H9 (cell line): ENCODE measurements at places on chromosomes 7 and 10. TPM values are rescaled to one million over a fixed set of nuclear protein-coding genes. Genes with fewer than 3 reads are reported as not detected.

CDH23 gene
- 1.1 and 2.1 TPM in 2 replicates for total RNA-seq

TDRD1 gene
- total RNA-seq, result 0.15 TPM in 1 of 2 replicates, not detected in the other

HMX3 gene
- 0.20 TPM in 1 of 2 replicates, not detected in the other for total RNA-seq

RET gene
- 11.2 and 12.2 TPM in 2 replicates for total RNA-seq

SLC26A3 gene
- total RNA-seq, result not detected in 2 replicates

C10orf62 gene
- 0.31 TPM in 1 of 2 replicates, not detected in the other for total RNA-seq

ZNF479 gene
- not detected in 2 replicates for total RNA-seq

PRKAR2B gene
- total RNA-seq, result 15.2 and 16.6 TPM in 2 replicates

HSPA14 gene
- total RNA-seq, result 38.5 and 41.0 TPM in 2 replicates

SPDYE9 gene
- not detected in 2 replicates for total RNA-seq

H2BK1 gene
- 0.97 TPM in 1 of 2 replicates, not detected in the other for total RNA-seq

BEND7 gene
- 11.6 and 17.7 TPM in 2 replicates for total RNA-seq

GPR146 gene
- total RNA-seq, result 1.4 and 1.6 TPM in 2 replicates

GRCh38 chr7:120833546-120833945, 24.4 kb downstream of the TSPAN12 start:
- H3K4me1 ChIP-seq, result peaks cover 7% of the 10 kb centered on the region
- peaks cover 23% of the 10 kb centered on the region for H3K36me3 ChIP-seq
- no peak overlapping the region for H3K27ac ChIP-seq
- no peaks in the 10 kb centered on the region for H3K27me3 ChIP-seq
- H3K4me3 ChIP-seq, result peak overlapping the region; percentile 55; the same call in 2 of the 3 replicates

- peak; percentile 20 for DNase-seq
- H3K4me3 ChIP-seq, result no peak overlapping the region
- H3K27ac ChIP-seq, result no peak overlapping the region
- no peaks in the 10 kb centered on the region; the same call in 1 of the 2 replicates for H3K4me1 ChIP-seq
- no peaks in the 10 kb centered on the region for H3K27me3 ChIP-seq
These were observed 43.1 kb downstream of the AMZ1 start for GRCh38 chr7:2730846-2731770.

DNA sequence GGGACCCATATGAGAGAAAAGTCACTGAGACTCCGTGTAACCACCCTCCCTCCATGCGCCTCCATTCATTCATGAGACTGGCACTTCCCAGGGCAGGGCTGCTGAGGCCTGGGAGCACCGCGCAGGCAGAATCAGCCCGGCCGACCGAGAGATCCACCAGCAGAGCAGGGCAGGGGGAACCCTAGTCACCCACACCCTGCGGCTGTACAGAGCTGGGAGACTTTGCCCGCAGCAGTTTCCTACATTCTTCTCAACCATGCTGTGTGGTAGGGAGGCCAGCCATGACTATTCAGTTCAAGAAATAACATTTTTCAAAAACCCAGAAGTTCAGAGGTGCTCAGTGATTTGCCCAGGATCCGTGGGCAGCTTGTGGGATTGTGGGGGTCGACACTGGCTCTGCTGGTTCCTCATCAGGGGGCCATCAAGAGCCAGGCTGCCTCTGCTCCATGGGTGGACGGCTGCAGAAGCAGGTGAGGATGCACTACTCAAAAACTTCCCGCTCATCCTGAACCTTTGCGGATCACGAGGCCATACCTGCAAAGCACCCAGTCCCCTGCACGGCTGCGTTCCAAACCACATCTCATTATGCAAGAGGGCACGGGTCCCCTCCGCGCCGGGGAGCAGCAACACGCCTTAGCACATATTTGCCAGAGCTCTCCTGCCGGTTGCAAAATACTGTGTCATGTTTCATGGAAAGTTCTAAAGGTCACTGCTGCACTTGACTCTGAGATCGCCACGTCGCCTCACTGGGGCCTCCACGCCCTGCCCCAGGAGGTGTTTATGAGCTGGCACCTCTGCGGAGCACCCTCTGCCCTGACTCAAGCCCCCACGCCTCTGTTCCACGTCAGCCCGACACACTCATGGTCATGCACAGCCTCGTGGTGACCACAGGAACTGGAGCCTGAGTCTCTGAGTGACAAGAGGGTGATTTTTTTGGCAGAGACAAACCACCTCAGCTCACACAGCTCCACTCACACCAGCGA, 132.0 kb downstream of the PRKAG2 start:
- no peak for DNase-seq
- H3K27me3 ChIP-seq, result no peaks in the 10 kb centered on the region
- no peaks in the 10 kb centered on the region for H3K36me3 ChIP-seq
- no peak overlapping the region for H3K27ac ChIP-seq
- no peak overlapping the region for H3K4me3 ChIP-seq
- peaks cover 2% of the 10 kb centered on the region; the same call in 1 of the 2 replicates for H3K4me1 ChIP-seq

GRCh38 chr10:68099736-68100135, 9.6 kb upstream of the MYPN start:
- H3K36me3 ChIP-seq, result no peaks in the 10 kb centered on the region
- DNase-seq, result no peak
- H3K27me3 ChIP-seq, result no peaks in the 10 kb centered on the region
- H3K4me1 ChIP-seq, result no peaks in the 10 kb centered on the region; the same call in 1 of the 2 replicates
- H3K4me3 ChIP-seq, result no peak overlapping the region

DNA sequence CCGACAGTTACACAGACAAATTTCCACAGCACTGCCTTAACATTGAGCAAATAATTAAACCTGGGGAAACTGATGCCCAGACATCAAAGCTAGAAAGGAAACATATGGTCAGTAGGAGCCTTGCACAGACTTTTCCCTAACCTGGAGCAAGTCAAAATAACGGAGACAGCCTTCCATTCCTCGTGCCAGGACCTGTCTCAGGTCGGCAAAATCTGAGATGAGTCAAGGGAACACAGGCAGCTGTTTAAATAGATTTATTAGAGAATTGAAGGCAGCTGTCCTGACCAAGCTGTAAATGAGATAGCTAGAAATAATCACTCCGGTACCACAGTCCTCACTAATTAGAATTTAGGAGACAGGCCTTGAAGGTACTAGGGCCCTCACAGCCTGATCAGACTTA, 81.2 kb downstream of the RAMP3 start:
- no peaks in the 10 kb centered on the region for H3K36me3 ChIP-seq
- no peak for DNase-seq

DNA sequence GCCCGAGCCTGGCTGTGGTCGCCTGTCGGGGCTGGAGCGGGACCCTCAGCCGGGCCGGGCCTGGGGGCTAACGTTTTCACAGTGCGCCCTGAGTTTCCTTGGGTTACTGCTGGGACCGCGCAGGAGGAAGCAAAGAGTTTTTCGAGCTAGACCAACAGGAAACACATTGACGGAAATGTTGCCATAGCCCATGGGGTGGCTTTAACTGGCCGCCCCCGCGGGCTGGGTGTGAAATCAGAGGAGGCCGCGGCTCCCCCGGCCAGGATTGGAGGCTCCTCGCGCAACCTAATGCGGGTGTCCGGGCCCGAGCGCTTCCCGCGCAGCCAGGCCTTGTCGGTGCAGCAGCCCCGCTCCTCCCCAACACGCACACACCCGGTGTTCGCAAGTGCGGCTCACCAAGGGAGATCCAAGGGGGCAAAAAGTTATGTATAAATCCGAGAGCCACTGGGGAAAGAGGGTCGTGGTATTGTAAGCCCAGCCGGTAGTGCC, 1.9 kb downstream of the HHEX start:
- H3K4me3 ChIP-seq, result peak overlapping the region; percentile 77
- peak; percentile 60 for DNase-seq
- H3K27me3 ChIP-seq, result peaks cover 56% of the 10 kb centered on the region
- H3K27ac ChIP-seq, result no peak overlapping the region

- H3K27me3 ChIP-seq, result no peaks in the 10 kb centered on the region
- H3K4me1 ChIP-seq, result no peaks in the 10 kb centered on the region
- H3K27ac ChIP-seq, result no peak overlapping the region
- peaks cover 14% of the 10 kb centered on the region for H3K36me3 ChIP-seq
These were observed 8.4 kb upstream of the SCART1 start for GRCh38 chr10:133445268-133445732.

DNA sequence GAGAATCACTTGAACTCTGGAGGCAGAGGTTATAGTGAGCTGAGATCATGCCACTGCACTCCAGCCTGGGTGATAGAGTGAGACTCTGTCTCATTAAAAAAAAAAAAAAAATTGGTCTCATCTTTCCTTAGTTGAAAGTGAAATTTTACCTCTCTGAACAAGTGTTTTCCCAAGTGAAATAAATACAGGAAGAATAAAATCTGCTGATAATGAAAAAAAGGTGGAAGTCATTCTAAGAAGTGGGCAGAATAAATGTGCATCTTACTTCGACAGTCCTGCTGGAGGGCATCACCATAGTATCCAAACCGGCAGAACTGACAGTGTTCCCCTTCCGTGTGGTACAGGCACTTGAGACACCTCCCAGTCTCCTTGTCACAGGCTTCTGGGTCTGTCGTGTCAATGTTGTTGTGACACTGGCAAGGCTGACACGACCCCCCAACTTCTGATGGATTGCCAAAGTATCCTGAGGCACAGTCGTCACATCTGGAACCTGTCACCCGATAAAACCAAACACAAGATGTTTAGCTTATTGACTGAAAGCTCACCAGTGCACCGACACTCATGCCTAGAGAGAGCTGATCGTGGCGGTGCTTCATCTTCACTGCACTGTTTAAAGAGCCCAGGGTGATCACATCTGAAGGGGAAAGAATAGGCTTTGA, 49.6 kb downstream of the LAMB1 start:
- no peak overlapping the region for H3K4me3 ChIP-seq
- H3K36me3 ChIP-seq, result peaks cover 75% of the 10 kb centered on the region
- H3K27ac ChIP-seq, result no peak overlapping the region
- peaks cover 18% of the 10 kb centered on the region for H3K4me1 ChIP-seq
- DNase-seq, result no peak

GRCh38 chr10:133361227-133361626, 3.4 kb upstream of the FUOM start:
- no peaks in the 10 kb centered on the region; the same call in 1 of the 2 replicates for H3K27me3 ChIP-seq
- no peak for DNase-seq
- no peaks in the 10 kb centered on the region for H3K4me1 ChIP-seq

GRCh38 chr7:20197837-20198236, 19.3 kb downstream of the MACC1 start:
- H3K27ac ChIP-seq, result no peak overlapping the region
- H3K4me1 ChIP-seq, result peaks cover 4% of the 10 kb centered on the region; the same call in 1 of the 2 replicates
- peaks cover 5% of the 10 kb centered on the region; the same call in 1 of the 2 replicates for H3K36me3 ChIP-seq

DNA sequence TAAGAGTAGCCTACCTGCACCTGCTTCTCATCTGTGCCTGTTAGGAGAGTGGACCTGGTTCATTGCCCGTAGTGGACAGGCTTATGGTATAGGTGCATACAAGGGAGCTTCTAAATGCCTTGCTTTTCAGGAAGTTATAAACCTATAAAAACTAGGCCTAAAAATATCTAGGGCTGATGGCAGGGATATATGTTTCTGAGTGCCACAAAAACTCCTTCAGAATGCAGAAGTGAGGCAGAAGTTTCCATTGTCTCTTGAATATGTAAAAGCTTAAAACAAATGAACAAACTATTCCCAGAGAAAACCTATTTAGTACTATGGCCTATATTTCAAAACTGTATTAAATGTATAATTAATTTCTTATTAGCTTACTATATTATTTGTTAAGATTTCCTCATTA, 91.8 kb downstream of the RNLS start:
- H3K27ac ChIP-seq, result no peak overlapping the region
- no peaks in the 10 kb centered on the region for H3K36me3 ChIP-seq
- H3K27me3 ChIP-seq, result no peaks in the 10 kb centered on the region

DNA sequence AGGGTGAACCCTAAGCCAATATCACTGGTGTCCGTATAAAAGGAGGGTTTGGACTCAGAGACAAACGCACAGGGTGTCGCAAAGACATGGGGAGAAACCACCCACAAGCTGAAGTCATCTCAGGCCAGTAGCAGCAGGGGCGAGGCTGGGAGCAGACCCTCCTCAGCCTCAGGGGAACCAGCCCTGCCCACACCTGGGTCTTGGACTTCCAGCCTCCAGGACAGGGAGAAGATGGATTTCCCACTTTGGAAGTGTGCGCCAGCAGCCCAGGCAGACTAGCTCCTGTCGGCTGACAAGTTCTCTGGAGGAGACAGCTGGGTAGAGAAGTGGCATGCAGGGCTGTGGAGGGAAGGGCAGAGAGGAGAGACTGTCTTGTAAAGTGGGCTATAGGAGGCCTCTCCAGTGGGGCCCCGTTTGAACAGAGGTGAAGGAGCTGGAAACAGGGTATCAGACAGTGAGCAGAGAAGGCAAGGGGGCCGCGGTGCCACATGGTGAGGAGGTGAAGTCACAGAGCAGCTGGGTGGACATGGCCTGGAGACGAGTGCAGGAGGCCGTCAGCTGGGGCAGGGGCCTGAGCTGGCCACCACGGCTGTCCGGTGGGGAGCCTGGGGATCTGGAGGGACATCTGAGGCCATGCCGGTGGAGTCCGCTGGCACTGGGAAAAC, 475.6 kb downstream of the PTPRN2 start:
- no peak overlapping the region for H3K4me3 ChIP-seq
- no peak for DNase-seq
- H3K36me3 ChIP-seq, result peaks cover 7% of the 10 kb centered on the region
- H3K27ac ChIP-seq, result no peak overlapping the region

GRCh38 chr7:142337054-142338001, 79.5 kb upstream of the PRSS58 start:
- no peaks in the 10 kb centered on the region for H3K36me3 ChIP-seq
- no peaks in the 10 kb centered on the region; the same call in 1 of the 2 replicates for H3K4me1 ChIP-seq

DNA sequence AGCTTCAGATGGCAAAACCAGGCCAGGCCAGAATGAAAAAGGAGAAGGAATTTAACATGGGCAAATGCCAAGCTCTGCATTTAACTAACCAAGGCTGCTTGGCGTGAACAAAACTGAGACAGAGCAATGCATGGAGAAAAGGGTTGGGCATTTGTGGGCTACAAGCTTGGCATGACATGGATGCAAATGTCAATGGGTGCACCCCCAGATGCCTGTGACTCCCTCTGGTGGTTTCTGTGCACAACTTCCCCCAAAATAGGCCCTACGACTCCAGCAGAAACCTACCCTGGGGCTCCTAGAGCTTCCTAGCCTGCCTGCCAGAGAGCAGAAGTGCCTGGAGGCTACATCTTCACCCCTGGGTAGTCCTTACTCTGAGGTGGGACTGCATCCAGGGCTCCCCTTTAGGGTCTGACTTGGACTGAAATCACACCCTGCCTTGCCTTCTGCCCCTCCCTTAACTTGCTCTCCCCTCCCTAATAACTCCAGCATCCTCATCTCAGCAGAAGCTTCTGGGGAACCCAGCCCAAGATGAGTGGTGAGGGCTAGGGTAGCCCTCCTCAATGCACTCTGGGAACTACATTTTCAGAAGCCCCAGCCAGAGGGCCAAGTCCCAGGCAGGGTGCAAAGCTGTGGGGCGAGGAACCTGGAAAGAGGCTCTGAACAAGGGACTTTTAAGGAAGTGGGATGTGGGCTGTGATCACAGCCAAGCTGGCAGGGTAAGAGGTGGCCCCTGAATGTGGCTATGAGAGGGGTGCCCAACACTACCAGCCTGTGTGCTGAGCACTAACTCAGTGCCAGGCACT, 11.3 kb downstream of the GPRIN2 start:
- no peaks in the 10 kb centered on the region for H3K36me3 ChIP-seq
- no peak overlapping the region for H3K27ac ChIP-seq
- peaks cover 8% of the 10 kb centered on the region; the same call in 1 of the 2 replicates for H3K4me1 ChIP-seq
- H3K4me3 ChIP-seq, result no peak overlapping the region
- peak; percentile 67 for DNase-seq

GRCh38 chr10:100153239-100153825, 32.5 kb downstream of the ERLIN1 start:
- H3K36me3 ChIP-seq, result peaks cover 8% of the 10 kb centered on the region; the same call in 2 of the 3 replicates
- peaks cover 3% of the 10 kb centered on the region; the same call in 1 of the 2 replicates for H3K4me1 ChIP-seq
- no peak overlapping the region for H3K27ac ChIP-seq
- no peaks in the 10 kb centered on the region for H3K27me3 ChIP-seq
